GM04503 (cell line): ENCODE measurements at places on chromosomes 2 and 18.

GRCh38 chr2:131413148-131413747 is 49.3 kb upstream of the RAB6D start:
- DNase-seq: peak; percentile 27

DNA sequence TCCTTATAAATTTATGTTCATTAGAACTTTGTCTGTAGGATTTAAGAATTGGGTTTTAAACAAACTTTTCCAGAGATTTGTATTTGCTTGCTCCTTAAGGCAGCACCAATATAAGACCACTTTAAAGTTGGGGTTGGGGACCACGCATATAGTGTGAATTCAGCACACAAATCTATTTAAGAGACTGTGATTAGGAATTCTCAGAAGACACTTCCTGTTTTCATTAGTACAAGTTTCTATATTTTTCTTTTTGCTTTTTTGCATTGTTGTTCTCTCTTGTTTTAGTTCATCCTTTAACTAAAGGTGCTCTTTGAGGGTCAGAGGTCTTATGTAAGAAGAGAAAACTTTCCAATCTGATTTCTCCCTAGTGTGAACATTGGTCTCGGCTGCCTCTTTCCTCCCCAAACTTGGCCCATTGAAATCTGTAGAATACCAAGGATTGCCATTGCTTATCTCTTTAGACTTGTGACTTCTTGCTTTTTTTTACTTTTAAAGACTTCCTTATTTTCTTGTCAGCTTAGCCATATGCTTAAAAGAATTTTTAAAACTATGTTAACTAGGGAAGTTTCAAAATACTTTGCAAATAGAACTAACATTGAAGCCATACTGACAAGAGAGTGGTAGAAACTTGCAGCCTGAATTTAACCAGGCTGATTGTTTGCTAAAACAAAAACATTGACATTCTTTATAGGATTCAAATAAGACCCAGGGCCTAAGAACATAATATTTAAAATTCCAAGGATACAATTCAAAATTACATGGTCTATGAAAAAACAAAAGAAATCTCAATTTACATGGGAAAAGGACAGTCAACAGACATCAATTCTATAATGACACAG is 264.1 kb upstream of the FN1 start:
- no peak for DNase-seq

DNA sequence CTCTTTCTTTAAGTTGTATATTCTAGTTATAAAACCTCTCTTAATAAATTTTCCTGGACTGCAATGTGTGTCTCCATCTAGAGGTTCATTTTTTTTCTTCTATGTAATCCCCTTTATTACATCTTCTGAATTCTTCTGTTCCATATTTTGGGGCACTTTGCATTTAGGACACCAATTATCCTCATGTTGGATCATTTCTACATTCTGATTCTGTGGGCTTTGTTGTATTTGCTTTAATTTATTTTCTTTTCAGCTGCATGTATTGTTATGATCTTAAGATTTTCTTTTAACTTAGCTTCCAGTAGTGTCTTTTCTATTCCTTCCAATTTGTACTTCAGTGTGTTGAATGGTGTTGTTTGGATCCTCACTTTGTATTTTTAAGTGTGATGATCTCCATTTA is 5.2 kb upstream of the SKA1 start:
- DNase-seq: no peak

GRCh38 chr2:39994151-39994550 is 215.1 kb upstream of the THUMPD2 start:
- DNase-seq: peak; percentile 48

- DNase-seq: no peak
Measured at GRCh38 chr2:194380011-194380410, 1277.0 kb upstream of the SLC39A10 start.
